Fibroblast of skin of right quadriceps (primary cell): ENCODE measurements at places on chromosomes 1 and 21.

GRCh38 chr21:34792504-34793089 lies 123.8 kb downstream of the CLIC6 start:
- DNase-seq, result no peak

DNA sequence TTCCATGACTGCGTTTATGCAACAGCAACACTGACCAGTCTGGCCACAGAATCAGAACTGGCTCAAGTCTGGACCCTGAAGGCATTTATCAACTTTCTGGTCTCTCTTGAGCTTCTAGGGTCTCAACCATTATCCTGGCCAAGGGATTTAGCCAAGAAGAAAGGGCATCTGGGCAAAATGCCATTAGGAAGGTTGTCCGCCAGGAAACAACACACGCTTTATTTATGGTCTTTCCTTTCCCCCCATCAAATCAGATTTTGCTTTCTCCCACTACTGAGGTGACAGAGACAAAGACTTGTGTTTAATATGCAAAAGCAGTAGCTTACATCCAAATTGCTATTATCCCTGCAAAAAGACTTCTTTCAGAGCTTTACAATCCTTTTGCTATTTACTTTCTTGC lies 81.6 kb upstream of the PPP2R5A start:
- DNase-seq, result no peak

- DNase-seq, result no peak
Observed at GRCh38 chr1:173302890-173303829, 96.0 kb upstream of the TNFSF4 start.

- DNase-seq, result no peak
Observed at GRCh38 chr1:23953020-23953419, 6.6 kb upstream of the PNRC2 start.

DNA sequence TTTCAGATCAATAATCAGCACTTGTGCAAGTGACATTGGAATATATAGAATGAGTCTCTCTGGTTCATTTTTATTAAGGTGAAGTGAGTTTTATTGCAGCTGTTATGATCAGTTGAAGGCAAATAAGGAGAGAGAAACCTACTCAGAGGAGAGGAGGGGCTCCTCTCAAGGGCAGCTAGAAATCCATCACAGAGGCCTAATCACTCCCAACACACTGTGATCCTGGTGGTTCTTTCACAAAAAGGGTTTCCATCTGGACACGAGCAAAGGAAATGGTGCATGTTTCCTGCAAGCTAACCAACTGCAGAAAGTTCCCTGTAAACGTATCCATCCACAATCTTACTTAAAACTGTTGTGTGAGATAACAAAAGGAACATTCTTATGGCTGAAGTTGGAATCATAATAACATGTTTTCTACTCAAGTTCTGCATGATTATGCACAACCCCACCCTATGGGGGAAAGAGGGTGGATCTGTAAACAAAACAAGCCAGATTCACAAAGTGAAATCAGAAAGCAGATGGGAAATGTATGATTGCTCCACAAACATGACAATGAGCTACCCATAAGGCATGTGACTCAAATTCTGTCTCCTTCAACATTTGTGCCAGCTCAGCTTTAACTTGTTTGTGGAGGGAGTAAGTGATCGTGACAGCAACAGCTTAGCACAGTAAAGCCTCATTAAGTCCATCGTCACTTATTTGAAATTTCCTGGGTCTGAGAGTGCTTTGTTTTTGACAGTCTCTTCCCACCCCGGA lies 141.2 kb upstream of the ST6GALNAC5 start:
- DNase-seq, result peak; percentile 6

DNA sequence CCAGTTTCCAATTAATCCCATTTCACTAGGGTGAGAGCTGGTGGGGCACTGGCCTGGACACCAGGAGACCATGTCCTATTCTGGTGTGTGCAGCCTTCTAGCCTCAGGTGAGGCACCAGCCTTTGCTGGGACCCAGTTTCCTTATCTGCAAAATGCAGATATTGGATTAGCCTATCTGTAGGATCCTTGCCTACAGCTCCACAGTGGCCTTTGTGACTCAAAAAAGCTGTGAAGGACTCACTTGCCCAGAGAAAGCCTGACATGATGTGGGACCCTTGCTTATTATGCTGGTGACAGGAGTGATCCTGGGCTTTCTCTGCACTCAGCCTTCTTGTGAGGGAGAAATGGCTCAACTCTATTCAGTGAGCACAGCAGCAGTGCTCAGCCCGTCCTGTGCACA lies 32.3 kb downstream of the TENT5C start:
- no peak for DNase-seq

DNA sequence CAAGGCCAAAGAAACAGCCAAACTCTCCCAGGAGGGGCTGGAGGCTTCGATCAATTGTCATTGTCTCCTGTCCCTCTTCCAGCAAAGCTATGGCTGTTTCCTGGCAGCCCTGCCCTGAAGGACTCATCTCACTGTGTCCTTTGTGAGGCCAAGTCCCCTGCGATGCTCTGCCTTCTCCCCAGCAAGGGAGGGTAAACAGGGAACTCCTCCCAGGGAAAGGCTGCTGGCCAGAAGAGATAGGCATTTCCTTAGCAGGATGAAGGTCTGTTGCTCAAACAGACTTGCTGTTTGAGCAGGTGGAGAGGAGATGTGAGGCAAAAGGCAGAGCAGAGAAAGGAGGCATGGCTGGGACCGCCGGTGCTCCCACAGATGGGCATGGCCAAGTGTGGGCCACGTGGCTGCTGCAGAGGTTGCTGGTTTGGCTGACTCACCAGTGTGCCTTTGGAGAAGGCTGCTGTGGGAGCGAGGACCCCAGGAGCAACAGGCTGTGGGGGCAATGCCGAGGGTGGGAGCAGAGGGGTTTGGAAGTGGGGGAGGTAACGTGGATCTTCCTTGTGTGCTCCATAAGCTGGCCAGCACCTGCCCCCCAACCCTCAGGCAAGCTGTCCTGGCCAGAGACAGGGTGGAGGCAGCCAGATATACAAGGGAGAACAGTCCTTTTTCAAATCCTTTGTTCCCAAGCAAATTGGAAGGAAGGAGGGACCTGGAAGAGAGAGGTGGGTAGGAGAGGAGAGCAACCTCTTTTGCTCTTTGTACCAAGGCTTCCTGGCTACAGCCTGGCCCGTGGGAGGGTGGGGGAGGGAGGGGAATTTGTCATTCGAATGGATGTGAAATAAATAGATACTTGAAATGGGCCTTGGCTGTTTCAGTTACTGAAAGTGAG lies 449.8 kb downstream of the SIPA1L2 start:
- no peak for DNase-seq

DNA sequence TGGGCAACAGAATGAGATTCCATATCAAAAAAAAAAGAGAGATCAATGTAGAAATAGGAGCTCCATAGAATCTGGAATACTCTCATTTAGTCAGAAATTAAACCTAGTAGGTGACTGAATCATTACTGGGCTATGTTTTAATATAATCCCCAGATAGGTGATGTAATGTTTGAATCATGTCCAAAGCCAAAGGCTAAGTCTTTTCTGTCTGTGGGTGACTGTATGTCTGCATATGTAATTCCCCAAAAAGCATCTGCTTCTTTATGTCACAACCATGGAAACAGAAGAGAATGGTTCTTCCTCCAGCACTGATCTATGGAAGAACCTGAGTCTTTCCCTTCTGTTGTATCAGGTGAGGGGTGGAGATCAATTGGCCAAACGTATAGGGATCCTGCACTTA lies 5.8 kb downstream of the LAMC2 start:
- peak; percentile 92 for DNase-seq

DNA sequence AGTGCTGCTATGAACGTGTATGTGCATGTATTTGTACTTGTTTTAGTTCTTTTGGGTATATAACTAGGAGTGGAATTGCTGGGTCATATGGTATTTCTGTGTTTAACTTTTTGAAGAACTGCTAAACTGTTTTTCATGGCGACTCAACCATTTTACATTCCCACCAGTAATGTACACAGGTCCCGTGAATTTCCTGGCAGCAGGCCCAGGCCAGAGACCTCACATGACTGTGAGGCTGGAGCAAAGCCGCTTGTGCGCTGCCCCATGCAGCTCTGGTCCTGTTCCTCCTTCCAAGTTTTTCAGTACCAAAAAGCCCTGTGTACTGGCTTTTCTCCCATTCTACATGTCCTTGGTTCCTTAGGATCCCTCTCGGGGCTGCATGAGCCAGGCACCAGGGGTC lies 29.6 kb downstream of the ACOT11 start:
- peak; percentile 38 for DNase-seq

DNA sequence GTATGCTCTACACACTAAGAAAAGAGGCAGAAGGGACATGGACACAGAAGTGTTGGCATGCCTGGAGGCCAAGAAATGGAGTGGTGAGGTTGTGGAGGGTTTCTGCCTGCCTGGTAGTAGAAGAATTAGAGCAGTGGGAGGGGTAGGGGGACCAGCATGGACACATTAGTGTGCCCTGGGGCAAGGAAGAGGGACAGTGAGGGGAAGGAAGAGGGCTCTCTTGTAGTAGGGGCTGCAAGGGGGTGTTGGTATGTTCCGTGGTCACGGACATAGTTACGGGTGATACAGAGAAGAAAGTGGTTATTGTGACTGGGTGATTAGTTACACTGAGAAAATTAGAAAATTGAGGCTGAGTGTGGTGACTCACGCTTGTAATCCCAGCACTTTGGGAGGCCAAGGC lies 23.3 kb downstream of the LEMD1 start:
- DNase-seq, result no peak

DNA sequence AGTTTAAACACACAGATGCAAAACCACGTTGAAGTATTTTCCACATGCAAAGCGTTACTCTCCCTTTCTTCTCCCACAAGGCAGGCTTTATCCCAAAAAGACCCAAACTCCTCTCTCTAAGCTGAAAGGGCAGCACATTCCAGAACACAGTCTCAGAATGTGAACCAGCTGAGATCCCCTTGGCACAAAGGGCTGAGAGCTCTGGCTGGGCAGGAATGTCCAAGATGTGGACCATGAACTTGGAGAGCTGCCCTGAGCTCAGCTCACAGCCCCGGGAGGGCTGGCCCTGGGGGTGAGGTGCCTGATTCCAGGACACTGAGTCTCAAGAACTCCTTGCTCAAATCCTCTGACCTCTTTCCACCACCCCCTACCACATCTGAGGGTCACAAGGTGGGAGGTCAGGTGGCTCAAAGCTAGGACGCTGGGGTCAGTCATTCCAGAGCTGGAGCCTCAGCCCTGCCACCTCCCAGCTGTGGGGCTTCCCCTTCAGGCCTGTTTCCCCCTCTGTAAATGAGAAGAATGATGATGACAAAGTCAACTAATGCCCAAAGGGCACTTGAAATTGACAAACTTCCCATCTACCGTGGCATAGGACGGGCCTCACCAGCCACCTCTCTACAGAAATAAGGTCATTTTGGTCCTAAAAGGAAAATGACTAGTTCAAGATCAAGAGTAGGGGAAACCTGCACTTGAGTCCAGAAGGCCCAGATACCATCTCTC lies 11.5 kb downstream of the ALDH4A1 start:
- DNase-seq, result no peak

DNA sequence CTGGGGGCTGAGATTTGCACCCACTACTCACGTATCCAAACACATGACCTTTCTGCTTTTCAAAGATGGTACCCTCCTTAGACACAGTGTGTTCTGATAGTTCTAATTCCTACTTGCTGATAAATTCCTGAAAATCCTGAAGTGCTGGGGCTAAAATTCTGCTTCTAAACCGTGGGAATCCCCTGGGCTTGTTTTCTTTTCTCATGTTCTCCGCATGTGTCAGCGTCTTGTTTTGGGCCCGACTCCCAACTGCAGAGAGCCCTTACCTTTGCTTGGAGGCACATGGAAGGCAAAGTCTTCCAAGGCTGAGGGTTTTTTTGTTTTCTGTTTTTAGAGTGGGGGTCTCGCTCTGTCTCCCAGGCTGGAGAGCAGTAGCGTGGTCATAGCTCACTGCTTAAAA lies 27.2 kb downstream of the PSMG1 start:
- peak; percentile 44 for DNase-seq

DNA sequence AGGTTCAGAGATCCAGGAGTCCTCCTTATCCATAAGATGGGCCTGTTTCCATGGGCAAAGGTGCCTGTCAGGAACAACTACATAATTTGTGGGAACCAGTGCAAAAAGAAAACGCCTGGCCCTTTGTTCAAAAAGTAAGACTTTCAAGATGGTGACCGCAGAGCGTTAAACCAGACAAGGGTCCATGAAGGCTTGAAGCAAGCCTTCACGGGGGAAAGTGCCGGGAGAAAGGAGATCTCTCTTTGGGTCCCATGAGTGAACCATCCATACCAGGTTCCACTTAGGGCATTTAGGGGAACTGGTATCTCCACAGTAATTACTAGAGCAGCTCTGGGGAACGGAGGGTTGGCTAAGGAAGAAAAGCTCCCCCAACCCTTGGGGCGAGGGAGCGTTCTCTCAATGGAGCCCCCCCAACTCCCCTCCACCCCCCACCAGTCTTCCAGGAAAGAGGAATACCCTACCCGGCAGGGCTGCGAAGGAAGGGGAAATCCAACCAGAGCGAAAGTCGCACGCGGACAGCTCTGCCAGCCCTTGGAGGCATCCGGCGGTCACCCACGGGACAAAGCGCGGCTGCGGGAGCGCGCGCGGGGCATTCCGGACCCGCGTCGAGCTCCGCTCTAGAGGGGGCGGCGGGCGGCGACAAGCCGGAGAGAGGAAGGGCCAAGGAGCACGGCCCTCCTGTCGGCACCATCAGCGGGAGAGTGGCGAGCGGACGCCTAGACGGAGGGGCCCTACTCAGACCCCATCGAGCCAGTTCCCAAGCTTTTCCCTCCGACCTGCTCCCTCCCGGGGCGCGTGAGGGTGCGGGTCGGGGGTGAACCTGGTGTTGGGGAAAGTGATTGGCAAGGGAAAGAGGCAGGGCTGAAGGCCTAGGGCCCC lies 687 bp upstream of the RASSF5 start:
- DNase-seq, result no peak

- DNase-seq, result no peak
Observed at GRCh38 chr21:37742115-37742514, 174.1 kb downstream of the KCNJ6 start.
